ENCODE measurements at places on chromosomes 16 and 17. TPM values are rescaled to one million over a fixed set of nuclear protein-coding genes. Genes with fewer than 3 reads are reported as not detected.

DNA sequence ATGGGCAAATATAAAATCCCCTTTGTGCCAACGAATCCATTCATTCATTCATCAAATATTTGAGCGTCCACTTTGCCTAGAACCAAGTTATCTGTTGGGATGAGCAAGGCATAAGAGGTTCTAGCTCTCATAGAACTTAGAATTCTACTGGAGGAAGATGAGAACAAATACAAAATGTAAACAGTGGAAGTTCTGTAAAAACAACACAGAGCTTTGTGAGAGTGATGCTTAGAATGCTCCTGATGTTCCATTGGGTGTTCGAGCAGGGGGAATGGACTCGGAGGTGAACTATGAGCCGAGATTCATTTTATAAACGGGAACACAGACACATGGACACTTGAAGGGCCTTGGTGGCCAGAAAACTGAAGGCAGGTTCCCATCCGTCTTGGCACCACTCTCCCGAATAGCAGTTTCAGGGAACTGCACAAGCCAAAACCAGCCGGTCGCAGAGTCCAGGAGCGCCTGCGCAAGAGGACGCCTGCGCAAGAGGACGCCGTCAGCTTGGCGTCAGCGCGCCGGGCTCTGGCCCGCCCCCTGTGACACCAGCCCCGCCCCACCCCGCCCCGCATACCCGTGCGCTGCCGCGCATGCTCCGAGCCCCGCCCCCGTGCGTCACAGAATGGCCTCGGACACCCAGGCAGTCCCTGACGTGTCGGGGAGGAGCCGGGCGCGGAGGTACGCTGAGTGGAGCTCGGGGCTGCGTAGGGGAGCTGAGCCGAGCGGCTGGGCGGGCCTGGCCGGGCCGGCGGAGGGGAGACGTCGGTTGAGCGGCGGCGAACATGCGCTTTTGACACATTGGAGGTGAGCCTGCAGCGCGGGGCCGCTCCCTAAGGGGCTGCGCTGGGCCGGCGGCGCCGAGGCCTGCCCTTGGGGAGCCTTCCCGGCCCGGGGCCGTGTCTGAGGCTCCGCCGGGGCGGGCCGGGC is at the start of gene NDEL1:
Gene NDEL1, plus strand, starts transcription at position 640 of the 924 bp plus-strand sequence. CDS start 8,388 bp downstream, outside the sequence.
- peak; percentile 99 for DNase-seq

GRCh38 chr17:15740570-15741120 is 8.6 kb downstream of the TBC1D26 start:
- DNase-seq: no peak

GRCh38 chr17:82841921-82842596 is 2.2 kb upstream of the ZNF750 start:
- no peak for DNase-seq

GRCh38 chr16:11526655-11527350 is 59.9 kb downstream of the LITAF start:
- DNase-seq: no peak

DNA sequence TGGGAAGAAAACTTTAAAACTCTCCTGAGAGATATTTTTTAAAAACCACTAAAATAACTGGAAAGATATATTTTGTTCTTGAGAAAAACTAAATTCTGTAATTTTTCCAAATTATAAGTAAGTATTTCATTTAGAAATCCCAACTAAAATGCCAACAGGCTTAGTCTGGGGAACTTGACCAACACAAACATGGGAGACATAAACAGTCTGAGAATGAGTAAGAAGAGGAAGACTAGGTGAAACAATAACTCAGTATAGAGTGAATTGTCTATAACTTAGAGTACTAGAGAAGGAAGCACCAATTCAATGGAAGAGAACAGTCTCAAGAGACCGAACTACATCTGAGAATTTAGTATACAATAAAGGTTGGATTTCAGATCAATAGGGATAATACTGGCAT is 2.9 kb downstream of the CMTM1 start:
- no peak for DNase-seq

GRCh38 chr16:624526-625070 is 6.2 kb upstream of the WFIKKN1 start:
- DNase-seq: no peak

DNA sequence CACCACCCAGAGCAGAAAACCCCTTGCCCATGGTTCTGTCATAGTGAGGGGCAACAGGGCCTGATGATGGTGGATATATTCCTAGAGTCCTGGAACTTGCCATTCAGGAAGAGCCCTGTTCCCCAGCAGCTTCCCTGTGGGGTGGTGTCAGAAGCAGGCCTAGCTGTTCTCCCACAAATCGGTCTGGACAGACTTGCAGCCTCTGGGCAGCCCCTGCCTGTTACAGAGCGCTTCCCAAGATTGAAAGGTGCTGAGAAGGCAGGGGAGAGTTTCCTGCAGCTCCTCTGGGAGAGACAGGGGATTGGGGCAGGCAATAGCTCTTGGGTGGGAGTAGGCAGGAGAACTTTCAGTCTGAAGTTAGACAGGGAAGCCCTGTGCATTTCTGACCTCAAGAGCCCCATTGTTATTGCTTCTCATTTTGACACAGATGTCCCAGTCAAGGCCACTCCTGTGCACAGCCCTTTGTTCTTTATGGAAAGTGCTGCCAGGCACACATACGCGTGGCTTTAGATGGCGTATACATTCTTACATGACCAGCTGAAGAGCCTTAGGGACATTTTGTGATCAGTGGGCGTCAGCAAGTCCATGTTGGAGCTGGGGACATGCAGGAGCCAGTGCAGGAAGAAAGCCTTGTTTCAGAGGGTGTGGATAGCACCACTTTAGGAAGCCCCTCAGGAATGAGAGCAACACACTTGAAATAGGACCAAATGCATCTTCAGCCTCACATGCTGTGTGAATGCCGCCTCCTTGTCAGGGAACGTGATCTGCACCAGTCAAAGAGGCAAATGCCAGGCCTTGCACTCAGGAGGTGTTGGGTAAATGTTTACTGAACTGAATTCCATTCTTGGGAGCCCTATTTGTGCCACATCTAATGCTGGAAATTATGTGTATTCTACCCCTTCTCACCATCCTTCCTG is 67.5 kb downstream of the GNAO1 start:
- no peak for DNase-seq

DNA sequence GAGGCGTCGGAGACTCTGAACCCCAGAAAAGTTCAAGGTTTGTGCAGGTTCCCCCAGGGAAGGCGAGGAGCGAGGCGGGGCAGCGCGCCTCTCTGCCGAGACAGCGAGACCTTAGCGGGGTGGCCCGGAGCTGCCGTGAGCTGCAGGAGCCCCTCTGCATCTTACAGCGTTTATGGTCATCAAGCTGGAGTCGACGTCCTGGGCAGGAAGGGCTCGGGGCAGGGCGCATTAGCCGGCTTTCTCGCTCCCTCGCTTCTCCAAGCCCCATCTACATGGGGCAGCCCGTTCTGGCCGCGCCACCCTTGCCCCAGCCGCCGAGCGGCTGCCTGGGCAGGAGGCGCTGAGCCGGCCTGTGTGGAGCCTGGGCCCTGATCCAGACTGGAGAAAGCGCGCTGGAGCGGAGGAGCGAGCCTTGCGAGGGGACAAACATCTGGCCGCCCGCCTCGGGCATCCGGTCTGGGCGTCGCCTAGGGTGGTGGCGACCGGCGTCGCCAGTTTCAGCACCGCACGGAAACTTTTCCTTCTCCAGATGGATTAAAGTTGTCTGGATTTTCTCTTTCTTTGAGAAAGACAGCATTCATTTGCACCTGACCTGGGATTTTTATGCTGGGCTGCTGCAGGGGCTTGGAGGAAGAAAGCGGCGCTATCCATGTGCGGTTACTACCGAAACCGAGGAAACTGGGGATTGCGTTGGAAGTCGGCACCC is 750 bp downstream of the TMEM132E start:
- no peak for DNase-seq

DNA sequence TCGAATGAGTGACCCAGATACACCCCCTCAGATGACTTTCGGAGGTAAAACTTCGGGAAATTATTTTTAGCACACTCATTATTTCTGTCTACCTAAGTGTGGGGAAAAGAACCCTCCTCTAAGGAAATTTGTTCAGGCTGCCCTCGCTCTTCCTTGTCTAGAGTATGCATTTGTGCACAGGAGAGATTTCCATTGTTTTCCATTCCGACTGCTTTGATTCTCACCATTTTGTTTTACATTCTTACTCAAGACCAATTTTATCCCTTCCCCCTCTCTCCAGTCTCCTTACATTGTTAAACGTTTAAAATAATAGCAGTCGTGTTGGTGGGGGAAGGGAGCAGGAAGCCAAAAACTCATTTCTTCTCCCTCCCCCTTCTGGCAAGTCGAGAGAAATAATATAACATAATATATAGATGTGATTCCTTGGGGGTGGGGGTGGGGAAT is 1.5 kb upstream of the CHD3 start:
- no peak for DNase-seq

- DNase-seq: no peak
These were observed 487 bp downstream of the RANBP10 start for GRCh38 chr16:67805718-67806427.

DNA sequence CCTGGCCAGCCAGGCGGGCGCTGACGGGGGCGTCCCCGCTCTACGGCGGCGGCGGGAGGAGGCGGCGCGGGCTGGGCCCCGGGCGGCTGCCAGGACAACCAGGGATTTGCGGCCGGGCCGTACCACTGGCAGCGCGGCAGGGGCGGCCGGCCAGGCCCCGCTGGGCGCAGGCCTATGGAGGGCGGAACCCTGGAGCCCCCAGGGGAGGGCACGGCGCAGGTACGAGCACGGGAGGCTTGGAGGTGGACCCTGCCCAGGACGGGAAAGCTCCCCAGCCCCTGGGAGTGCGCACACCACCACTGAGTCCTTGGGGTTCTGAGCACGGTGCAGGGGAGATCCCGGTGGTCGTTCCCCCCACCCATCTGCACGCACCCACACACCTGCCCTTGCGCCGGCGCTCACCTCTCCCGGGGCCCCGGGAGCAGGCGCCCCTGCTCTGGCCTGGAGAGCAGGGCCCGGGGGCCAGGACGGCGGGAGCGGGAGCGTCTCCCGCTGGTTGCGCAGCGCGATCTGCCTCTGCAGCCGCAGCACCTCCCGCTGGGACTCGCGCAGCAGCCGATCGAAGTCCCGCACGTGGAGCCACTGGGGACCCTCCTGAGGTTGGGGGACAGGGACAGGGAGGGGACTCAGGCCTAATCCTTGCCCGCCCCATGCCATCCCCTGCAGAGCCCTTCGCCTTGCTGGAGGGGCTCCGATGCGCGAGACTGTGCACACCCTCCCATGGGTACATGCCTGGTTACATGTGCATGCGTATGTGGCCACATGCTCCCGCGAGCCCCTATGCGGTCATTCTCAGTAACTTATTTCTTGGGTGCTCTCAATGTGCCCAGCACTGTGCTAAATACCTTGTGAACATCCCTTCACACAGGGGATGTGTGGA is 3.9 kb downstream of the TSPOAP1 start:
- no peak for DNase-seq

- DNase-seq: peak; percentile 10
These were observed 1.5 kb upstream of the NUDT16L1 start for GRCh38 chr16:4691666-4692412.

- DNase-seq: no peak
These were observed 13.7 kb downstream of the BLMH start for GRCh38 chr17:30278032-30278431.

GRCh38 chr16:7990626-7991260 is 599.6 kb downstream of the TMEM114 start:
- DNase-seq: no peak

TBX2 gene
- total RNA-seq: 0.09 TPM

CCL16 gene
- total RNA-seq: not detected

DHRS13 gene
- 23.2 TPM for total RNA-seq

SLC38A8 gene
- total RNA-seq: not detected

CA5A gene
- not detected for total RNA-seq

DCTPP1 gene
- 11.2 TPM for total RNA-seq

All from natural killer cell (primary cell).